Stimulated activated CD4-positive, alpha-beta T cell treated with anti-CD3 and anti-CD28 coated beads, Interleukin-1b, Interleukin-23, amount 100 ng/mL, for 1 hour (primary cell): ENCODE measurements at places on chromosomes 2 and 18.

DNA sequence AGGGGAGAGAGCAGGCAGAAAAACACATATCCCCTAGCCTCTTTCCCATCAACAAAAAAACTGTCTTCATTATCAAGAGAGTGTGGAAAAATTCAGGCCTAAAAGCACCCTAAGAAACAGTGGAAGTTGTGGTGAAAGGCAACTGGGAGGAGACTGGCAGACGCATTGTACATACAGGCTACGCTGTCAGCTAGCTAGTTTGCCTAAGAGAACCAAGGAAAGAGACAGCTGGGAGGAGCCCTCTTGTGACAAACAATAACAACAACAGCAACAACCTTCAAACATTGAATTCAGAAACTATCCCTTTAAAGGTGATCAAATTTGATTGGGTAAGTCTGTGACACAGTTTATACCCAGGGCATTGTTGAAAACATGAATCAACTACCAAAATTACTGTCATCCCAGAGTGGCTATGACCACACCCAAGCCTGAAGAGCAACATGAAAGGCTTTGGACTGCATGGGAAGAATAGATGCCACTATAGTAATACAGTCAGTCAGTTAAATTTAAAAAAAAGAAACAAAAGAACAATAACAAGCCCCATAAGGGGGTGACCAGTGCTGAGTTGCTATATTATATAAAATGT is 88.9 kb upstream of the CRIM1 start:
- no peak for DNase-seq

DNA sequence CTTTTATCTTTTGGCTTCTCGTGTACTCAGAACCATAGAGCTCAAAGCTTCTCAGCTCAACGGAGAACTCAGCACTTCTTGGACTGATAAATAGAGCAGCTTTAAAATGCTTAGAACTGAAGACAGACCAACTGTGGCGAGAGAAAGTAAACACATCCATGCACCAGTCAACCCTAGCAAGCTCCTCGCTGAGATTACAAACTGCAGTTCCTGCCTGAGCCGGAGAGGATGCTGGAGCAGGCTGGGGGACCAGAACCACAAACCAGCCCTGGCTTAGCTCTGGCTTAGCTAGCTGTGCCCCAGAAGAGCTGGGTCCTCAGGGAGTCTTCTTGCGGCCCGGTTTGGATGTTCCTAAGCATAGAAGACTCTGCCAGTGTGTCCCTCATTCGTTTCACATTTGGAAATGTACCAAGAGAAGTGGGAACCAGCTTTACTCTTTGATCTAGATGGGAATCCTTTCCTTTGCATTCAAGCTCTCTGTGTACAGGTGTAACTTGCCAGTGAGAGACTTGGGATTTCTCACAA is 5.6 kb downstream of the PAX8 start:
- DNase-seq: no peak

GRCh38 chr2:53740170-53740569 is 27.4 kb upstream of the CHAC2 start:
- DNase-seq: no peak

GRCh38 chr2:202016579-202017227 is 17.0 kb upstream of the FZD7 start:
- no peak for DNase-seq

DNA sequence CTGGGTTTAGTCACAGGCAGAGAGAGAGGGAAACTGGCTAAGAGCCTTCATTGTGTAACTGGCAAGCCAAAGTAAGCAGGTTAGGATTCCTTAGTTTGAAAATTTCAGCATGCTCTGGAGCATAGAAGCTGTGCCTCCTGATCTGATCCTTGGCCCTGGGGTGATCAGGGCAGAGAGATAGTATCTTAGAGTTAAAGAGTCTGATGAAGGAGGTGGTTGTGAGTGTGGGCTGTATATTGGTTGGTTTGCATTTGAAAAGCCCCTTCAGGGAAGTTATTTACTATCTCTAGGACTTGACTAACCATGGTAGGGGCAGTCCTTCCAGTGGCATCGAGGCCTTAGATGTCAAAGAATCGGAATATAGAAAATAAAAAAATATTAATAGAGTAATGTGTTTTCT is 230.1 kb downstream of the CD226 start:
- no peak for DNase-seq

GRCh38 chr2:17479875-17480274 is 38.4 kb downstream of the RAD51AP2 start:
- DNase-seq: no peak
